ENCODE measurements at places on chromosomes 12 and 14.

DNA sequence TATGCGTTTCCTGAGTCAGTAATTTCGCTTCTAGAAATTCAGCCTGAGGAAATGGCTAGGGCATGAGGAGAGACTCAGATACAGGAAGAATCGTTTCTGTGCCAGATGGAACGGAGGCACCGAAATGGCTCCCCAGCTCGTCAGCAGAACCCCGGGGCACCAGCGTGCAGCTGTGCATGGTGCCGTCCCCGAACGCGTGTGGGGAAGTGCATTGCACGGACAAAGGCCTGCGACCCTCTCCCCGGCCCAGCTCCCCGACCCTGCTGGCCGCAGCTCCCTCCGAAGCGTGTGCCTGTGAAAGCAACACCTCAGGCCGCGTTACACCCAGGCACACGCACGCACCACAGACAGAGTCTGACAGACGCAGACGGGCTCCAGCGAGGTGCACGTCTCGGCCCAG, 82.9 kb downstream of the NOC4L start:
- no peak for DNase-seq

DNA sequence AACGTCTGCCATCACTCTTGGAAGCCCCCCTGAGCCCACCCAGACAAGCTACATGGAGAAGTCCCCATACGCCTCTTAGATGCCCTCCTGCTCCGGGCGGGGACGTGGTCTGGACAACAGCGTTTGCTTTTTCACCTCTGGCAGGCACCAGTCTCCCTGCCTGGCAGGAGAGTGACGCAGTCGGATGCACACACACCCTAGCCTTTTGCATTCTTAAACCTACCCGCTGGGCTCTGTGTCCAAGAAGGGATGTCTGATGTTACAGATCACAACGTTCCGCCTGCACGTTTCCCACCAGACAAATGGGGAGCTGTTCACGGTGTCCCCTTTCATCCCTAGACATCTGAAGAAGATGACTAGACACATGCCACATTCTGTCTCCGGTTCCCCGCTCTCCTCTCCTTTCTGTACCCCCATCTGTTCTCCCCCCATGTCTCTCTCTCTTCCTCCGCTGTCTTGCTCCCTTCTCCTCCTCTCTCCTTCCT, 100.2 kb downstream of the RIMBP2 start:
- DNase-seq: no peak

DNA sequence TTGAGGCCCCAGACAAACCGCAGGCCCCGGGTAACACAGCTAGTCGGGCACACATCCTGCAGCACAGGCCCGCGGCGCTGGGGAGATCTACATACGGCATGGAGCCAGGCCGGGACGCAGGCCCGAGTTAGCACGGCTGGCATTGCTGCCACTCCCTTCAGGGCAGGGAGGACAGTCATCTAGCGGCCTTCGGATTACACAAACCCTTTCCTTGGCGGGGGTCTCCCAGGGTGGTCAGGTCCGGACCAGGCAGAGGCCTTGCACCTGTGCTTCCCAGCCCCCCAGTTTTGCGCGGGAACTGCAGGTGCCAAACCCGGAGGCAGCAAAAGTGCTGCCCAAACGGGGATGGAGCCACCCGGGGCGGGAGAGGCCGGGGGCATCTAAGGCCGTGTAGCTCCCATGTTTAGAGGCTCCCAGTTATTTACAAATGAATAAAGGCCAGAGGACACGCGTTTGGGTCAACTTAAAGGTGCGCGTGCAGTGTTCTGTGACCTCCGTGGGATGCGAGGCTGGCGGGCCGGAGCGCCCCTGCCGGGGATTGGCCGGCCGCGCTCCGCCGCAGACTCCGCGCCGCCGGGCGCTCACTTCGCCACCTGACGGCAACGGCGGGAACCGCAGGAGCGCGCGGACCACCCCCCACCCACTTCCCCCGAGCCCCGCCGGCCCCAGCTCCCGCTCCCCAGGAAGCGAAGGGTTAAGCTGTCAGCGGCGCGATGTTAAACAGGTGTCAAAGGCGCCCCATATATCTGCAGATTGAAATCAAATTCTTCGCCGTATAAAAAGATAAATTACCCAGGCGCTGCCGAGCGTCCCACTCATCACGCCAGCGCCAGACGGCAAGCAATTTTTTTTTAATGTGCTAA, 18.1 kb downstream of the VSX2 start:
- no peak for DNase-seq

GRCh38 chr14:30921305-30921704, 46.9 kb downstream of the COCH start:
- no peak for DNase-seq

DNA sequence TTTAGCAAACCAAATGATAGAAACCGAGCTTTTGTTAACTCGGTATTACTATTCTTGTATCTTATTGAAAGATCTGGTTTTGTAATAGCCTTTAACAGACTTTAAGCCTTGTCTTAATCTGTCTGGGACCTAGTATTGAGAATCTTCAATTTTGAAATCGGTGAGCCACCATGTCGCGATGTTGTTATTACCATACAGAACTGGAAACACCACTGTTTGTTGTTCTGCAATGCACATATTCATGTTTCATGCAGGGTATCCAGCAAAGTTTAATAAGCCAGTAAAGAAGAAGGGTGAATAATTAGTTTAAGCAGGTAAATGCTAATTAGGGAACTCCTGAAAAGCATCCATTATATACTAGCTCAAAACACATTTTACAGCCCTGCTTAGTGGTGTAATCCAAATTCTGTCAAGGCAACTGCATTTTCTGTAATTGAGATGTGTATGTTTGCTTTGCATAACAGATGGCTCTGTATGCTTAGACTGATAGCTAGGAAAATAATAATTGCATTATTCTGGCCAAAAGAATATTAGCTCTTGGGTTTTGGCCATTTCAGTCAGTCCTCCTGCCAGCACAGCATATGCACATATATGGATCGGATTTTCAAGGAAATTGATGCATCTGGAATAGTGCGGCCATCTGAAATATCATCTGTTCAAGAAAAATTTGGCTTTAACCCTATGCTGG, 389.2 kb downstream of the EGLN3 start:
- DNase-seq: no peak

DNA sequence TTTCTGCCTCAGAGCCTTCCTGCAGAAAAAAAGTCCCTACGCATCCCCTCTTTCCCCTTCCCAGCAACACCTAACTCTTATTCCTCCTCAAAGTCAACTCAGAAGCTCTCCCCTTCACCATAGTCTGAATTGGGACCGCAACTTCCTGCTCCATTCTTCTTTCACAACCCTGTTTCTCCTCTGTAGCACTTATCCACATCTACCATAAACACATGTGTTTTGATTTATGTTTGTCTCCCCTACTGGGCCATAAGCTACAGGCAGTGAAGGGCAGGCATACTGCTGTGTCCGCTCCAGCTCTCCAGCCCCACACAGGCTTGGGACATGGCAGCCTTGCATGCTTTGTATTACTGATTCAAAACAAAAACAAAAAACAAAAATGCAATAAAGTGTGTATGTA, 5.9 kb downstream of the SDR9C7 start:
- no peak for DNase-seq

DNA sequence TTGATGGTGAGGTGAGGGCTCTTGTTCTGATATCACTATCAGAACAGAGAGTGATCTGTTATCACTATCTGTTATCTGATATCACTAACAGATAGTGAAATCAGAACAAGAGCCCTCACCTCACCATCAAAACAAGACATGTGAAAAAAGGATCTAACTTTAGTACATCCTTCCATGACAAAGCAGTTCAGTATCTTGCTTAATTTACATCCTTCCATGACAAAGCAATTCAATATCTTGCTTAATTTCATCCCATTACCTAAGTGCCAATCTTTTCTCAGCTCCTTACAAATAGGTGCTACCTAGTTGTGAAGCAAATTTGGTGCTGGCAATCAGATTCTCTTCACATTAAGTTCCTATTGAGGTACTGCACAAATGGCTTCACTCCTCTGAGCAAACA, 1865.6 kb upstream of the FLRT2 start:
- no peak for DNase-seq

DNA sequence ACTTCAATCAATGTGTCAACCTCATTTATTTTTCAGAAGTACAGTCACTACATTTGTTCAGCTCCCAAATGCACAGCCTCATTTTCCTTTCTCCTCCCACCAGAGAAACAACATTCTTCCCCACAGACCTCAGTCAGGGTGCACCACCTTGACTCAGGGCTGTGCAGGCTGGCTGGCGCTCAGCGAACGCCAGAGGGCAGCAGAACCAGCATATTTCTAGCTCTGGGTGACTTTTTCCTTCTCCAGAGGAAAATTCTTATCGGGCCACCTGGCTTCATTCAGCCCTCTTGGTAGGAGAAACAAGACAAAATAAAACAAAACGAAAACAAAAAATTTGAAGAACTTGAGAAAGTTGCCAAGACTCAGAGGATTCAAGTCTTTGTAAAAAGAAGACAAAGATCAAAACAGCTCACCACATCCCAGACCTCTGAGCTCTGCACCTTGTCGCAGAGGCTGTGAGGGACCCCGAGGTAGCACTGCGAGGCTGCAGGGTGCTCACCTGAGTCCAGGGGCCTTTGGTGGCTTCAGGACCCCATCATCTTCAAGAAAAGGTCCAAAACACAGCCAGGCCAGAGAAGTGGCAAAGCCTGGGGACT, 33.7 kb downstream of the PAH start:
- no peak for DNase-seq

GRCh38 chr14:64950889-64951288, 8.3 kb upstream of the GPX2 start:
- no peak for DNase-seq

- DNase-seq: no peak
These were observed 156.6 kb downstream of the TSPAN9 start for GRCh38 chr12:3233797-3234196.

DNA sequence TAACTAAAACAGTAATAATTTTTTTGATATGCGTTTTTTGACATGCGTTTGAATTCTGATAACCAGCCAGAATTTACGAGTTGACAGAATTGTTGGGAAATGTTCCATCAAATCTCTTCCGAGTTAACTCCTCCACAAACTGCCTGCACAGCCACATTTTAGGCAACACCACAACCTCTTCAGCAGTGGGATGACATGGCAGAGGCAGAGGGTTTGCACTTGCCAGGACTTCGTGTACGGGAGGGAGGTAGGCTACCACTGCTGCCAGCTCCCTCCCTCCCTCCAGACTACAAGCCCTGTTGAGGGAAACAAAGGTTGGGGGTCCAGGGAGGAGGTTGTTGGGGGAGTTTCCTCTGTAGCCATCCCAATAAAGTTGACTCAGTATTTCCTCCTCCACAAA, 14.5 kb upstream of the ACTR6 start:
- no peak for DNase-seq

DNA sequence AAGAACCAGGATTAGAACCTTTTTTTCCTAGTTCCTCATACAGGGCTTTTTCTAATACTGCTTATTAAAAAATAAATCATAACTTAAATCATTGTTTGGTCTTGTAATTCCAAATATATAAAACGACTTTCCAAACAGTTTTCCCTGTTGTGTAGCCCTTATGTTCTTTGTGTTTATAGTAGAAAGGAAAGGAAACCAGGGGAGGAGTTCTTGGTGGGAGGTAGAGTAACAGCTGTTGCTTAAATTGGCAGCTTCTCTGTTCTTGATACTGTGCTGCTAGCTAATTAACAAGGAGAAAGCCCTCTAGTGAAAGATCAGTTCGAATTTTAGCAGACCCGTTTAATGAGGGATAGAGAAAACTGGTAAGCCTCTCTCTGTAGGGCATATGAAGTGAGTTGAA, 15.0 kb downstream of the SRP54 start:
- no peak for DNase-seq

GRCh38 chr12:108204117-108204987, 75.3 kb downstream of the WSCD2 start:
- DNase-seq: no peak

- DNase-seq: no peak
These were observed 114.0 kb downstream of the DICER1 start for GRCh38 chr14:95043314-95043713.

DNA sequence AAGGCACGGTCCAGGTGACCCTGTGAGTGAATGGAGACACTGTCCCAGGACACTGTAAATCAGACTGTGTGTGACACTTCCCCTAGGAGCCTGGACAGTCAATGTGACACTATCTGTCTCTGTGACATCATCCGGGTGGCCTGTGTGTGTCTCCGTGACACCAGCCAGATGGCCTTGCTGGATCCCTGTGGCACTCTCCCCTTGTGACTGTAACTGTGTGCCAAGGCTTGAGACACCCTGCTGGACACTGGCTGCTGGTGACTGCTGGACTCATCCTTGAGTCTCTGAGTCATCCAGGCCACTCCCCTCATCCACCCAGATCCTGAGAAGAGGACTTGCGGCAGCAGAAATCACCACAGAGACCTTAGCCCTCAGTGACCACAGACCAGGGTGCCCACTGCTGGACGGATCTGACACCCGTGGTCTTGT, 51.6 kb downstream of the MVK start:
- no peak for DNase-seq

DNA sequence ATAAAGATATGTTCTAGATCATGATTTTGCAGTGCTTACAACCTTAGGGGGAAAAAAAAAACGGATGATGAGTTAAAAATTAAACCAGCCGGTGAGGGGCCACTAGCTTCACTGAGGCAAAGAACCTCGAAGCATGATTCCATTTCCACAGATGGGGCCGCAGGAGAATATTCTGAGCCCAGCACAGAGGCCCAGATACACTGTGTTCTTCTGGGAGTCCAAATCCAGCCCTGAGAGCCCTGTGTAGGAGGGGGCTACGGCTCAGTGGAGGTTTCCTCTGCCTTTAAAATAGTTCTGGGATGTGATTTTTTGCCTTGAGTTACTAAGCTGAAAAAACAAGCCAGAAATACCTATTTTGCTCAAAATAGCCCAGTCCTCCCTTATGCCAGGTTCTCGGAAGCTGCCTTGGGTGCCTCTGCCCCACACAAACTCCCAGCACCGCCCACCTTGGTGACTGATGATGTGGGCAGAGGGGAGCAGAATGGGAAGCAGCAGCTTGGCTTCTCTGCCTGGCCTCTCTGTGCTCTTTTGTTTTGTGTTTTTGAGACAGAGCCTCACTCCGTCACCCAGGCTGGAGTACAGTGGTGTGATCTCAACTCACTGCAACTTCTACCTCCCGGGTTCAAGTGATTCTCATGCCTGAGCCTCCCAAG, 105.4 kb upstream of the BCL2L14 start:
- no peak for DNase-seq

DNA sequence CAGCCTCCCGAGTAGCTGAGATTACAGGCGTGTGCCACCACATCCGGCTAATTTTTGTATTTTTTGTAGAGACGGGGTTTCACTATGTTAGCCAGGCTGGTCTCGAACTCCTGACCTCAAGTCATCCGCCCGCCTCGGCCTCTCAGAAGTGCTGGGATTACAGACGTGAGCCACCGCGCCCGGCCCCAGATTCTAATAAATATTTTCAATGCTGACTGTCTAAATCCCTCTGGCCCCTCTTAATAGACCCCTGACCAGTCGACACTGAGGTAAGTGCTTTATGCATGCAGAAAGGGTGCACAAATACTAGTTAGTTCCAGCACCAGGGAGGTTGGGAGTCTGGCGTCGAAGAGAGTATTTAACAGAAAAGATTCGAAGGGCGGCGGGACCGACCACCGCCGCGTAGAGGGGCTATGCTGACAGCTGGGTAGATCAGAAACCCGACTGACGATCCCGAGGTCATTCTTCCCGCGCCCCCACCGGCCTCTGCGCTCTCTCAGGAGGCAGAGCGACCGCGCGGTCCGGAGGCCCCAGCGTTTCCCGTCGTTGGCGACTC, 1.1 kb upstream of the SPATS2 start:
- no peak for DNase-seq

Data from GOT3 (cell line).